ENCODE measurements at places on chromosomes 16 and 17. TPM values are rescaled to one million over a fixed set of nuclear protein-coding genes. Genes with fewer than 3 reads are reported as not detected.

Gene TNP2
- not detected for total RNA-seq

Gene CPHXL2
- not detected for total RNA-seq

Gene KRT39
- total RNA-seq, result not detected

Gene SNRNP25
- total RNA-seq, result 78.3 TPM

Gene TPSG1
- total RNA-seq, result not detected

Gene TBC1D28
- not detected for total RNA-seq

Gene LGALS9B
- not detected for total RNA-seq

Gene SOCS1
- total RNA-seq, result 4.7 TPM

DNA sequence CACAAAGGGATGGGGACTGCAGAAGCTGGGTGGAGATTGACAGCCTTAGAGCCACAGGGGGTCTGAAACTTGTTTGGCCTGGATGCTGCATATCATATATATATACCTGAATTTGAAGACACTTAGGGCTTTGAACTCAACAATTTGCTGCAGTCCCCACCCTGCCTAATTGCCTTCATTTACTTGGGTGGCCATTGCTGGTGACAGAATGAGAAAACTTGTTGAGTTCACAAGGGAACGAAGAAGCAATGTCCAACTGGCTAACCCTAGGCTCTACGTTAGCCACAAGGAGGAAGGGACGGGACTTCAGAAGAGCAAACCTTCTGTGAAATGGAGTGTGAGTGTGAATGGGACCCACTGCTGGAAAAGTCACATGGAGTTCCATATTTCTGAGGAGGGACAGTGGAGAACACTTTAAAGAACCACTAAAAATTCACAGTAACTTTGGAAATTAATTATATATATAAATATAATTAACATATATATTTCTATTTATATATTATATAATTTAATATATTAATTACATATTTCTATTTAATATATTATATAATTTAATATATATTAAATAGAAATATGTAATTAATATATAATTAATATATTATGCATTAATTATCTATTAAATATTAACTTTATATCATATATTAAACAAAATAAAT is 215.3 kb upstream of the SOX9 start:
- H3K27me3 ChIP-seq, result no peaks in the 10 kb centered on the region
- H3K4me1 ChIP-seq, result no peaks in the 10 kb centered on the region
- no peaks in the 10 kb centered on the region for H3K36me3 ChIP-seq
- H3K4me3 ChIP-seq, result no peak overlapping the region

DNA sequence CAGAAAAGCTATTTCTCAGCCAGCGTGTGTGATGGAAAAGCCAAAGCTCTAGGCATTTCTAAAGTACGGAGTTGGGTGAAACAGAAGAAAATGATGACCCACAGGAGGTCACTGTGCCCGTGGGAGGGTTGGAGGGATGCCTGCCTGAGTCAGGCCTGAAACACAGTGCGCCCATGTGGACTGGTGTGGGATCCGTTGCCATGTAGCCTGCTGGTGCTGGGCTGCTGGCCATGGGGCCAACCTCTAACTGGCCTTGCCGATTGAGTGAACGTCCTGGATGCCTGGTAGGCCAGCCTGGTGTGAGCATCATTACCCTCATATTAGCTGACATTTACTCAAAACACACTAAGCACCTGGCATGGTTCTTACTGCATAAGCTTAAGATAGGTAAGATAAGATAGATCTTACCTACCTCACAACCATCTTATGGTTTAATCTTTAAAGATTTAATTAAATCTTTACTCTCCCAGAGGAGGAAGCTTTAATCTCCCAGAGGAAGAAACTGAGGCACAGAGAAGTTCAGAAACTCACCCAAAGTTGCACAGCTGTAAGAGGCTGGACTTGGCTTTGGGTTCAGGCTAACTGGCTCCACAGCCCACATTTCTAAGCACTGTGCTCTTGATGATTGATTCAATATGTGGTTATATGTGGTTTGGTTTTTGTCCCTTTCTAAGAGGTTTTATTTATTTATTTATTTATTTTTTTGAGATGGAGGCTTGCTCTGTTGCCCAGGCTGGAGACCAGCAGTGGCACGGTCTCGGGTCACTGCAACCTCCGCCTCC is 15.7 kb downstream of the MGAT5B start:
- no peaks in the 10 kb centered on the region for H3K4me1 ChIP-seq
- no peaks in the 10 kb centered on the region for H3K27me3 ChIP-seq
- no peak overlapping the region for H3K4me3 ChIP-seq
- no peak for DNase-seq
- H3K36me3 ChIP-seq, result no peaks in the 10 kb centered on the region
- no peak overlapping the region for H3K27ac ChIP-seq

DNA sequence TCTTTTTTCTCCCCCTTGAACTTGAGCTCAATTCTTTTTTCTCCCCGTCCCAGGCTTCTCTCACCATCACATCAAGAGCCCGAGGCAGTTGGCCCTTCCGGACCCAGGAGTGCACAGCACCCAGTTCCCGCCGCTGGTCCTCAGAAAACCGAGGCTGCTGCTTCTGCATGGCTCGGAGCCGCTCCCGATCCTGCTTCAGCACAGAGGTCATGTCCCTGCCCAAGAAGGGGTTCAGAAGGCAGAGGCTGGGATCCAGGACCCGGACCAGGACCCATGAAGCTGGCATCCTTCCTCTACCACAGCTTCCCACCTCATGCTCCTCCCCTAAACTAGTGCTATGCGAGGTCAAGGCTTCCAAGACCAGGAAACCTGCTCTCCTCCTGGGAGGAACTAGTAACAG is 10.5 kb downstream of the PER1 start:
- H3K4me3 ChIP-seq, result no peak overlapping the region
- H3K27ac ChIP-seq, result peak overlapping the region; percentile 22
- DNase-seq, result no peak

- H3K4me3 ChIP-seq, result peak overlapping the region; percentile 98
- H3K4me1 ChIP-seq, result peaks cover 41% of the 10 kb centered on the region
- no peak for DNase-seq
- no peak overlapping the region for H3K27ac ChIP-seq
- no peaks in the 10 kb centered on the region for H3K27me3 ChIP-seq
Measured at GRCh38 chr17:49762151-49762941, 1.6 kb downstream of the FAM117A start.

GRCh38 chr17:40610359-40610758 is 37.3 kb downstream of the SMARCE1 start:
- no peaks in the 10 kb centered on the region for H3K27me3 ChIP-seq
- H3K36me3 ChIP-seq, result no peaks in the 10 kb centered on the region
- no peak overlapping the region for H3K27ac ChIP-seq

GRCh38 chr17:43823350-43824084 is 9.4 kb downstream of the MPP3 start:
- DNase-seq, result peak; percentile 69
- no peaks in the 10 kb centered on the region for H3K4me1 ChIP-seq
- no peaks in the 10 kb centered on the region for H3K27me3 ChIP-seq
- H3K27ac ChIP-seq, result peak overlapping the region; percentile 96

DNA sequence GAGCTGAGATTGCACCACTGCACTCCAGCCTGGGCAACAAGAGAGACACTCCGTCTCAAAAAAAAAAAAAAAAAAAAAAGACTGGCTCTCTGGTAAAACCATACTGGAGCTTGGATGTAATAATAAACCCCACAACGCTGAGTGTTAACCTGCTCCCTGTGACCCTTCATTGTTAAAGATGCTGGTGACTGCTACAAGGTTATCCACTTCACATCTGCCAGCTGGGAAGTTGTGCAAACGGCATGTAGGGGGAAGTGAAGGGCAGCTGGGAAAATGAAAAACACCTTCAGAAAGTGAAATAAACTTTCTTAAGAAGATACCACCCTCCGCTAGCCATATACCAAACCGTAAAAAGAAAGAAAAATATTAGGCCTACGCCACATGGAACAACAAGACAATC is 131.0 kb upstream of the NUDT7 start:
- no peaks in the 10 kb centered on the region for H3K4me1 ChIP-seq
- DNase-seq, result no peak
- H3K27ac ChIP-seq, result no peak overlapping the region
- H3K36me3 ChIP-seq, result no peaks in the 10 kb centered on the region
- no peak overlapping the region for H3K4me3 ChIP-seq
- no peaks in the 10 kb centered on the region for H3K27me3 ChIP-seq

GRCh38 chr17:48472411-48473281 is 42.6 kb upstream of the SKAP1 start:
- H3K27me3 ChIP-seq, result no peaks in the 10 kb centered on the region
- no peak for DNase-seq
- no peaks in the 10 kb centered on the region for H3K4me1 ChIP-seq
- no peaks in the 10 kb centered on the region for H3K36me3 ChIP-seq
- no peak overlapping the region for H3K4me3 ChIP-seq

GRCh38 chr17:71764505-71764904 is 356.3 kb upstream of the SOX9 start:
- no peak overlapping the region for H3K27ac ChIP-seq
- no peaks in the 10 kb centered on the region for H3K36me3 ChIP-seq
- DNase-seq, result no peak
- no peaks in the 10 kb centered on the region for H3K4me1 ChIP-seq
- no peak overlapping the region for H3K4me3 ChIP-seq

GRCh38 chr16:66291833-66292232 is 74.7 kb upstream of the CDH5 start:
- no peaks in the 10 kb centered on the region for H3K27me3 ChIP-seq
- H3K4me3 ChIP-seq, result no peak overlapping the region
- no peak for DNase-seq
- H3K36me3 ChIP-seq, result no peaks in the 10 kb centered on the region
- no peak overlapping the region for H3K27ac ChIP-seq

DNA sequence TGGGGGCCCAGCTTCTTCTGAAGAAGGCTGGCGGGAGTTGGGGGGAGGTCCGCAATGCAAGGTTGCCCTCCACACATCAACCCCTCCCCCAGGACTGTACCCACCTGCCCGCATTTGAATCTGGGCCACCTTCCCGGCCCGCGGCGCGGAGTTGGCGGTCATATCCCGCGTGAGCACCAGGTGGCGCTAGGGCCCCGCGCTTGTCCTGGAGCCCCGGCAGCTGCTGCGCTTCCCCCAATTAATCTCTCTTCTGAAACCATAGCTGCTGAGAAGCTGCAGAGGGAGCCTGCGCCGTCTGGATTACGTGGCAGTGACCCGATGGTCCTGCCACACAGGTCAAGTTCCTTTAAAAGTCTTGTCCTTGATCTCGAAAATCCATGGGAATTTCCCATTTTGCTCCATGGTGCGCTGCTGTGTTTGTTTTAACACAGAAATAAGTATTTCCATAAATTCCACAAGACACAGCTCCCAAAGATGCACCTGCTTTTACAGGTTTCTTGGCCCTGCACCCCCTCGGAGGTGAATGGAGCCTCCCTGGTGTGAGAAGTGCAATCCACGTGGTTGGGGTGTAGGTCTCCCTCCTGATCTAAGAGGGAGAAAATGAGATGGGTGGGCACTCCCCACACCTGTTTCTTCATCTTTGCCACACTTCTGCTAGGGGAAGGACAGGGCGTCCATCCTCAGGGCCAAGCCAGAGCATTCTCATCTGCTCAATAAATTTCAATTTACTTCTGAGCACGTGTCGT is 22.1 kb downstream of the COX4I1 start:
- DNase-seq, result peak; percentile 74
- H3K36me3 ChIP-seq, result no peaks in the 10 kb centered on the region
- H3K27ac ChIP-seq, result no peak overlapping the region
- H3K4me1 ChIP-seq, result peaks cover 5% of the 10 kb centered on the region

DNA sequence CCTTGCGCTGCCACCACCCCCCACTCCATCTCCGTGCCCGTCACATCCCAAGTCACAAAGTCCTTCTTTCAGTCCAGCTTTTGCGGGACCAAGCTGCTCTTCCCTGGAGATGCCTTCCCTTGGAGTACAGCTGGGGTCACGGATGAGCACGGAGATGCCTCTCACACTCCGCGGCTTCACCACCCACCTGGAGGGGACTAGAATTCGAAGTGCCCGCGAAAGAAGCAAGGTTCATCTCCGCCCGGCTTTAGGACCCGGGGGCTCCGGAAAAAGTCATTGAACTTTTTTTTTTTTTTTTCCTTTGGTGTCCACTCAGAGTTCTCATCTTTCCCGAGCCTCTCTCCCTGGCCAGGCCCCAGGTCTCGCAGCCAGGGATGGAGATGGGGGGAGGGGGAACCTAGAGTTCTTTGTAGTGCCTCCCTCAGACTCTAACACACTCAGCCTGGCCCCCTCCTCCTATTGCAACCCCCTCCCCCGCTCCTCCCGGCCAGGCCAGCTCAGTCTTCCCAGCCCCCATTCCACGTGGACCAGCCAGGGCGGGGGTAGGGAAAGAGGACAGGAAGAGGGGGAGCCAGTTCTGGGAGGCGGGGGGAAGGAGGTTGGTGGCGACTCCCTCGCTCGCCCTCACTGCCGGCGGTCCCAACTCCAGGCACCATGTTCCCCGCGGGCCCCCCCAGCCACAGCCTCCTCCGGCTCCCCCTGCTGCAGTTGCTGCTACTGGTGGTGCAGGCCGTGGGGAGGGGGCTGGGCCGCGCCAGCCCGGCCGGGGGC is at the start of gene FKBP10:
Gene FKBP10, plus strand, starts transcription at position 624 of the 771 bp plus-strand sequence. Its CDS starts 31 bp downstream, at position 655.
- H3K27ac ChIP-seq, result peak within 1 kb of the TSS; percentile 82
- no peaks in the 10 kb centered on the region for H3K27me3 ChIP-seq
- H3K36me3 ChIP-seq, result no peaks in the 10 kb centered on the region
- H3K4me3 ChIP-seq, result peak within 1 kb of the TSS; percentile 83
- no peaks in the 10 kb centered on the region for H3K4me1 ChIP-seq

GRCh38 chr17:49829026-49829425 is 18.8 kb downstream of the TAC4 start:
- H3K4me3 ChIP-seq, result no peak overlapping the region
- H3K27ac ChIP-seq, result peak overlapping the region; percentile 49
- H3K4me1 ChIP-seq, result peaks cover 47% of the 10 kb centered on the region
- no peaks in the 10 kb centered on the region for H3K27me3 ChIP-seq
- H3K36me3 ChIP-seq, result peaks cover 60% of the 10 kb centered on the region

Measured in right atrium auricular region (tissue), 2 donors.